ENCODE measurements at places on chromosomes 6 and 20. TPM values are rescaled to one million over a fixed set of nuclear protein-coding genes. Genes with fewer than 3 reads are reported as not detected.

Gene DCBLD1
- total RNA-seq: 9.0 TPM

DNA sequence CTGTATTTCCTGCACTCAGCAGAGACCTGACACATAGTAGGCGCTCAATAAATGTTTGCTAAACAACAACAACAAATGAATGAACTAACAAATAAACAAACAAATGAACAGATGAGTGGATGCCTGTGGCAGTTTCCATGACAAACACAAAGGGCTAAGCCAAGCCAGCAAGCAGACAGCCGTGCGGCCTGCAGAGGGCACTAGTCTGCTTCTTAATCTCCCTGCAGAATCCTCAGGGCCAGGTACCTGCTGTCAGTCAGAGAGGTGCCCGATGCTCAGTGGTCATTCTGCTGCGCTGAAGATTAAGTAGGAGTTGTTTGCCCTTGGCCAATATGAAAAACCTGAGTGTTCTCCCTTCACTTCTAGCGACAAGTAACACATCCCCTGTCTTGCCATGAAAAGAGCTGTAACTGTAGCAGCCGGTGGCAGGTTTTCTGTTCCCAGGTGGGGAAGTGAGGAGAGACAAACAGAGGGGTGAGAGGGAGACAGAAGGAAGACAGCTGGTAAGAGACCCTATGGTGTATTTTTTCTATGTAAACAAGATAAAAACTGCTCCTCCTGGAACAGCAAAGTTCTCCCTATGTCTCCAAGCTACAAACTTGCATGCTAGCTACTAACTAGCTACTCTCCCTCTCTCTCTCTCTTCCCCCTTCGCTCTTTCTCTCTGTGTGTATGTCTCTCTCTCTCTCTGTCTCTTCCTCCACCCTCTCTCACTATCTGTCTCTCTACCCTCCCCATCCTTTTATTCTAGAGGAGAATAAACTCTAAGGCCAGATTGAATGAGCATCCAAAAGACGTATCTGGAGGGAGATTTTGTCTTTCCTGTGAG is at the start of gene MC3R:
MC3R (plus strand) TSS at position 779 of the 829 bp plus-strand sequence. CDS start 112 bp downstream, outside the sequence.
- H3K36me3 ChIP-seq: no peaks in the 10 kb centered on the region
- H3K4me3 ChIP-seq: no peak within 1 kb of the TSS
- H3K27me3 ChIP-seq: peaks cover 3% of the 10 kb centered on the region
- H3K27ac ChIP-seq: no peak within 1 kb of the TSS
- H3K4me1 ChIP-seq: no peaks in the 10 kb centered on the region

DNA sequence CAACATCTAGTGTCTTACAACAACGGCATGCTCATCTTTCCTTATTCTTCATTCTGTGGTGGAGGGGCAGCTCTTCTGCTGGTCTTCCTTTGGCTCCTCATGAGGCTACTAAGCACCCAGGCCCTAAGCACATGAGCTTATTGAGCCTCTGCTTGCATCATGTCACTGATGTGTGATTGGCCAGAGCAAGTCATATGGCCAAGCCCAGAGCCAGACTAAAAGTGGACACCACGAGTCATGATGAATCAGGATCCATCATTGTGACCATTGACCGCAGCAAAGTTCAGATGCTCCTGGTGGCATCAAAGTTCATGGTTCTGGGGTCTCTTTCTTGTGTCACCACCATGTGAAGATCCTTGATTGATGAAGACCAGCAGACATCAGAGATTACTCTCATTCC is 192.0 kb upstream of the FOXA2 start:
- no peak overlapping the region for H3K4me3 ChIP-seq
- H3K27me3 ChIP-seq: no peaks in the 10 kb centered on the region
- no peaks in the 10 kb centered on the region for H3K36me3 ChIP-seq
- H3K27ac ChIP-seq: no peak overlapping the region
- no peaks in the 10 kb centered on the region for H3K4me1 ChIP-seq
- DNase-seq: no peak

DNA sequence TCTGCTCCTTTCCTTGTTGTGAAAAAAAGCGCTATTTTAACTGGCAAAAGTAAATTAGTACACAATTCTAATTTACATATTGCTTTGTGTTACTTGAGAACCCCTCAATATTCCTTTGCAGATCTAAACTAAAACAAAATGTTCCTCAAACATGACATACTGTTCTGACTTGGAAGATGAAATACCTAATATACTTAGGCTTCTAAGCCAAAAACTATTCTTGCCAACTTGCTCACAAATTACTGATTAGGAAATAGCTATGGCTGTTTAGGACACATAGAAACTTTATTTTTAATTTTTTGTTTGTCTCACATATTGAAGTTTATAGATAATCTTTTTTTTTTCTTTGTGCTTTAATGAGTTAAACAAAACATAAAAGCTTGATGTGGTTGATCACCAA is 542.2 kb downstream of the GRIK2 start:
- H3K27me3 ChIP-seq: no peaks in the 10 kb centered on the region
- no peak overlapping the region for H3K27ac ChIP-seq
- no peak overlapping the region for H3K4me3 ChIP-seq
- H3K4me1 ChIP-seq: no peaks in the 10 kb centered on the region
- DNase-seq: no peak

GRCh38 chr20:24664266-24664986 is 195.0 kb downstream of the SYNDIG1 start:
- no peaks in the 10 kb centered on the region for H3K36me3 ChIP-seq
- no peak for DNase-seq
- no peak overlapping the region for H3K4me3 ChIP-seq
- H3K4me1 ChIP-seq: no peaks in the 10 kb centered on the region
- no peak overlapping the region for H3K27ac ChIP-seq

DNA sequence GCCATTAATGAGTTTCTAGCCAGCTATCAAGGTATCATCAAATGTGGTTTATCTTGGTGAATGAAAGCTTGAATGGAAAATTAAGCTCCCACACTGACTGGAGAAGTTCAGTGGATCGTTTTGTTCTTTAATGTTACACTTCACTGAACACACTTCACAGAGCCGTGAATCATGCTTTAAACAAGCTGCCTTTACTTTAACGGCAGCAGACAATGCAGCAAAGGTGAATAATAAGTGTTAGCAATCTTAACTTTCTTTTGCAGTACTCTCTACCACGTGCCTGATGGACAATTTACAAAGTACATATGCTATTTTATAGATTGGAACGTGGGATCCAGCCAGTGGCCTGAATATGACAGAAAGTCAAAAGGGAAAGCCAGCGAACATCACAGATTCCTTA is 424.5 kb downstream of the GRIK2 start:
- no peak for DNase-seq
- no peaks in the 10 kb centered on the region for H3K27me3 ChIP-seq
- H3K4me3 ChIP-seq: no peak overlapping the region
- no peaks in the 10 kb centered on the region for H3K4me1 ChIP-seq
- no peaks in the 10 kb centered on the region for H3K36me3 ChIP-seq
- no peak overlapping the region for H3K27ac ChIP-seq

All from psoas muscle (tissue), 8 donors.